AG08395 (cell line): ENCODE measurements at places on chromosomes 5 and 9.

GRCh38 chr9:7169717-7170389 is 412.1 kb downstream of the KDM4C start:
- peak; percentile 47 for DNase-seq

GRCh38 chr5:19977099-19977498 is 10.9 kb downstream of the CDH18 start:
- no peak for DNase-seq

DNA sequence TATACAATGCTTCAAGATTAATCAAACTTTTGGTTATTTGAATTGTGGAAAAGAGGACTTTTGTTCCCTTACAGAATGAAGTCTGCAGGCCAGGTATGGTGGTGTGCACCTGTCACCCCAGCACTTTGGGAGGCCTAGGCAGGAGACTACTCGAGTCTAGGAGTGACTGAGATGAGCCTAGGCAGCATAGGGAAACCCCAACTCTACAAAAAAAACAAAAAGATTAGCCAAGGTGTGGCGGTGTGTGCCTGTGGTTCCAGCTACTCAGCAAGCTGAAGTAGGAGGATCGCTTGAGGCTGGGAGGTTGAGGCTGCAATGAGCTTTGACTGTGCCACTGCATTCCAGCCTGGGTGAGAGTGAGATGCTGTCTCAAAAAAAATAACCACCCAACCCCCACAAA is 9.3 kb downstream of the CCNH start:
- no peak for DNase-seq

DNA sequence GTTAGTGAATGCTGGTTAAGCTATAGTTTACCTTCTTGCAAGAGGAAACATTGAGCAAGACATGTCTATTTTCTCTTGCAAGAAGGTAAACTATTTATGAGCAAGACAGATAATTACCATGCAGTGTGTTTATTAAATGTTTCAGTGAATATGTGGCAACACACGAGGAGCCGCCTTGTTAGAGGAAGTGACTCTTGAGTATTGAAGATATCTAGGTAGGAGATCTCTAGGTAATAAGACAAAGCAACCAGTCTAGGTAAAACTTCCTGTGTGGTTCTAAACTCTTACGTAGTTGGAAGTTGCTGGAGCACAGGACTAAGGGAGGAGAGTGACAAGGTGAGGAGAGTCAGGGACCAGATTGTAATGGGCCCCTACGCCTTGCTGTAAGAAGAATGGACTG is 16.8 kb downstream of the SKP2 start:
- DNase-seq: no peak

GRCh38 chr9:135242406-135242805 is 154.9 kb downstream of the OLFM1 start:
- DNase-seq: no peak

GRCh38 chr5:16550316-16550952 is 66.4 kb downstream of the RETREG1 start:
- peak; percentile 67 for DNase-seq

GRCh38 chr5:144088206-144089064 is 82.0 kb downstream of the YIPF5 start:
- peak; percentile 35 for DNase-seq

GRCh38 chr5:174777583-174777982 is 53.2 kb downstream of the MSX2 start:
- no peak for DNase-seq

DNA sequence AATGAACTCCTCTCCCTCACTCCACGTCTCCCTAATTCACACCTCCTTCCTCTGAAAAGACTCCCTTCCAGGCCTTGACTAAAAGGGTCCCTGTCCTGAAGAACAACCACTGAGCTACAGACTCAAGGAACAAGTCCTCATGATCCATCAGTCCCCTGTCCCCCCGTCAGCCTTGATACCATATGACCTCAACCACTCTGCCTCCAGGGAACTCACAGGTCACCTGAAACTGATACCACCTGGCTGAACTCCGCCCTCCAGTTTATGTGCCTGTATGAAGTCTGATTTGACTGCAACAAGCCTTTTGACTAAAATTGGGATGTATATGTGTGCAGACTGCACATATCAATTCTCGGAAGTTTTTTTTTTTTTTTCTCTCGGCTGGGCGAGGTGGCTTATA is 88.7 kb downstream of the UGCG start:
- no peak for DNase-seq

GRCh38 chr5:68077349-68077894 is 138.1 kb upstream of the PIK3R1 start:
- no peak for DNase-seq

DNA sequence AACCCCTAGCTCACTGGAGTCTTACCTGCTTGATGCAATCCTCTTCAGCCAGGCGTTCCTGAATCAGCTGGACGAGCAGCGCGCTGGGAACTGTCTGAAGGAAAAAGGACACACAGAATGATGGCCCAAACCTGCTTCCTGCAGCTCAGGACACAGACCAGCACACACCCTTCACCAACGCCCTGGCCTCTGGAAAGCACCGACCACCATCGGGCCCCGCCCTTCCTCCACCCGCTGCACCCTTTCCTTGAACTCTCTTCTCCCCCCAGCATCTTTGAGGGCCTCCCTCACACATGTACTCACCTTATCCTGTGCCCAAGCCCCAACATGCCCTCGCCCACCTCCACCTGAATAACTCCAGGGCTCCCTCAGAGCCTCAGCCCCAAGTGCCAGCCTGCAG is 23.3 kb downstream of the AK8 start:
- DNase-seq: no peak

DNA sequence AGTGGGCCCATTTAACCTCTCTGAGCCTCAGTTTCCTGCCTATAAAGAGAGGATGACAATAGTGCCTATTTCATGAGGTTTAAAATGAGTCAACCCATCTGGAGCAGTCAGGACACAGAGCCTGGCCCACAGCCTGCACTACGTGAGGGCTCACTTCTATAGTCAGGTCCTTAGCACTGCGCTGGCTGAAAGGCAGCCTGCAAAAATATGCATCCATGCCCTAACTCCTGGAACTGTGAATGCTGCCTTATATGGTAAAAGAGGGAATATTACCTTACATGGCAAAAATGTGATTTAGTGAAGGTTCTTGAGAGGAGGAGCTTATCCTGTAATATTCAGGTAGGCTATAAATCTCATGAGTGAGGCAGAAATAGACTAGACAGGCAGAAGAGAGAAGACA is 98.5 kb downstream of the GABBR2 start:
- DNase-seq: no peak

- DNase-seq: peak; percentile 36
Measured at GRCh38 chr5:141772281-141772680, 90.3 kb upstream of the ARAP3 start.

DNA sequence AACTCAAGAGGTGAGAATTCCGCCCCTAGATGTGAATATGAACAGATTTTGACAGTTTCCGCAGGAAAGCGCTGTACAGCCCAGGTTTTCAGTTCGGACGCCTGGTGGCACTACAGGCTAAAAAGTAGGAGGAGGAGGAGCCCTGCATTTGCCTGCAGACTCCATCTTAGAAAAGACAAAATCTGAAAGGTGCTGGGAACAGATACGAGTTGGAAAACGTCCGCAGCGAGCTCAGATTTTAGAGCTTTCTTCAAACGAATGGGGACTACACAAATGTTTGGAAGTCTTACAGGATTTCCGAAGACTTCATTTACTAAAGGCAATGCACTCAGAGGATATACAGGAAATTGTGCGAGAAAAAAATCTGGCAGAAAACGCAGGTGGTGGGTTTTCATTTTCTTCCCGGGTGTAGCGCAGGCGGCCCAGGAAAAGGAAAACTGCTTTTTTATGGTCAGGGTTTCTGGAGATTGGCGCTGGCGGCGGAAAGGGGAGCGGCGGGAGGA is 9.9 kb upstream of the PCDHB2 start:
- DNase-seq: peak; percentile 70

DNA sequence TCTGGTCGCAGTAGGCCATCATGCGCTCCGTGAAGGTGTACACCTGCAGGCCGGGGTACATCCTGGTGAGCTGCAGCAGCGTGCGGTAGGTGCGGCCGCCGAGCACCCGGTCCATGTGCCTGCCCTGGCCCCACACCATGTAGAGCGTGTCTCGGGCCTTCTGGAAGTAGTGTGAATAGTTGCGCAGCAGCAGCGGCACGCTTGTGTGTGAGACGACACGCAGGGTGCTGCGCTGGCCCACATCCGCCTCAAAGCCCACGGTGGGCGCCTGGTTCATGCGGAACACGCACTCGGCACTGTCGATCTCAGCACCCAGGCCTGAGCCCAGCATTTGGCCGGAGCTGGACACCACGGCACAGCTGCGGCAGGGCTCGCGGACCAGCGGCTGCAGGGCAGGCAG is 4.5 kb downstream of the ST6GALNAC4 start:
- DNase-seq: no peak

DNA sequence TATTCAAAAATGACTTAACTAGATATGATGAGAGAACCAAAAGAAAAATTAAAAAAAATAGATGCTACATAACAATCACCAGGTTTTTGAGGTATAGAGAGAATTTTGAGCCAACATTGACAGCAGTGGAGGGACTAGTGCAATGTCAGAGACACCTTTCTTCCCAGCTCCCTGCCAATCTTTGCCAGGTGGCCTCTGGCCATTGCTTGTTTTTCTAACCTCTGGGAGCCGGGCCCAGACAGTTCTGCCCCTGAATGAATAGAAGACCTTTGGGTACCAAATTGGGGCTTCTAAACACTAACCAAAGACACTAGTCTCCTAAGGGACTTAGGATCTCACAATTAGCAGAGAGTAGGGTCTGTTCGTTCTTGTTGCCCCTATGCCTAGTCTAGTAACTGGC is 33.4 kb downstream of the FOXD1 start:
- DNase-seq: no peak

- no peak for DNase-seq
Measured at GRCh38 chr5:139820130-139820529, 24.5 kb downstream of the PSD2 start.

GRCh38 chr5:140292212-140293036 is 10.5 kb downstream of the PFDN1 start:
- no peak for DNase-seq

GRCh38 chr5:154178661-154179060 is 11.9 kb upstream of the GALNT10 start:
- no peak for DNase-seq

- DNase-seq: peak; percentile 41
Measured at GRCh38 chr9:108463932-108464606, 391.7 kb downstream of the ACTL7B start.

- DNase-seq: no peak
Measured at GRCh38 chr5:36073595-36074216, 7.0 kb upstream of the UGT3A2 start.

GRCh38 chr5:84478603-84479002 is 93.9 kb upstream of the EDIL3 start:
- DNase-seq: no peak

- DNase-seq: peak; percentile 92
Measured at GRCh38 chr9:136551401-136552116, 5.7 kb upstream of the NOTCH1 start.

DNA sequence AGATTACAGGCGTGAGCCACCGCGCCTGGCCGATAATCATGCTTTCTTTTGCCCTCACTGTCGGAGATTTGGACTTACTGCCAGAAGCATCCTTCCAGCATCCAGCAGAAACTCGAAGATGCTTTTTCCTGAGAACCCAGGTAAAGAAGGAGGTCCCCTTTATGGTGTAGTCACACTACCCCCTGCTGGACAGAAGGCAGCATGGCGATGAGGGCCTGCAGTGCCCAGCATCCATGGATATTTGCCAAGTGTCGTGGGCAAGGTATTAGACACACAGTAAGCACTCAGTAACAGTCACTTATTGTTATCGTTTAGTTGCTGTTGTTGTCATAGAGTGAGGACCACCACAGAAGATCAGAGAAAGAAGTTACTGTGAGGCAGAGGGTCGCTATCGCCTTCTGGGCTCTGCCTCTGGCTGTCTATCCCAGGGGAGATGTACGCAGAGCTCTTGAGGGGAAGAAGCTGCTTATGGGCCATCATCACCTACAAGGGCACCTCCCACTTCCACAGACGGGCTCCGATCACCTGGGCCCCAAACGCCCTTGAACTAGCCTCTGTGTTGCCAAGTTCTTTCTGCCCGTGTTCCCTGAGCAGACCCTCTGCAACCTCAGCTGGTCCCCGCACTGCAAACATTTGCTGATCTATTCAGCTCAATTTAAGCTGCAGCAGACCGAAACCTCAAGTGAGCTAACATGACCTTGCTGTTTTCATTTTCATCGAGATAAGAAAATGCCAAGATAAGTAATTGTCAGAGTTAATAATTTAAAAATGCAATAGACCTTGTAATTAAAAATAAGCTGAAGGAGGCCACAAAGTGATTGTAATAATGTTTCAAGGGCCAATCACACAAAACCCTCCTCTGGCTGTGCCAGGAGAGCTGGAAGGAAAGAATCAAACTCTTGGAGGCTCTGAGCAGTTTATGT is 23.9 kb downstream of the C5orf15 start:
- DNase-seq: peak; percentile 49

- no peak for DNase-seq
Measured at GRCh38 chr5:74261421-74261820, 379.1 kb downstream of the ENC1 start.

DNA sequence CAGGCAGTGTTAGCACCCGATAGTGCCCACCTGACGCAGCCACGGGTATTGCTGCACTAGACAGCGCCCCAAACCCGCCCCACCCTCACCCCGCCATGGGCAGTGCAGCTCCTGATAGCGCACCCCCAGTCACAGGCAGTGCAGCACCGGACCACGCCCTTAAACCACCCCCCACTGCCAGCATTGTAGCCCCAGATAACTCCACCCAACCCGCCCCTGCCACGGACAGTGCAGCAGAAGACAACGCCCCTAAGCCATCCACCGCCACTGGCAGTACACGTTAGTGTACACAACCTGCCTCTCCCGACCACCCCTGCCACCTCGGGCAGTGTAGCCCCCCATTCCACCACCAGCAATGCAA is 825 bp upstream of the PCAT7 start:
- no peak for DNase-seq

DNA sequence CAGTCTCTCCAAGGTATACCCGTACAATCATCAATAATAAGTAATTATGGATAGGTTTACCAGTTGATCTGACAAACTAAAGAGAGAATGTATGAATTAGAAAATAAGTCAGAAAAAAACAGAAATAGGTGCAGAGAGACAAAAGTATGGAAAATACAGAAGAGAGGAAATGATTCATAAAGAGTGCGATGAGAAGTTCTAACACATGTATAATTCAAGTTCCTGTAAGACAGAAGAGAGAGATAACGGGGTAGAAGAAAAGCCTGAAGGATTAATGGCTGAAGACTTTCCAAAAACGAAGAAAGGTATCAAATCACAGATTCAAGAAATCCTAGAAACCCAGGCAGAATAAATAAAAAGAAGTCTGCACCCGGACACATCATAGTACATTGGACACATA is 16.2 kb upstream of the SMU1 start:
- no peak for DNase-seq

DNA sequence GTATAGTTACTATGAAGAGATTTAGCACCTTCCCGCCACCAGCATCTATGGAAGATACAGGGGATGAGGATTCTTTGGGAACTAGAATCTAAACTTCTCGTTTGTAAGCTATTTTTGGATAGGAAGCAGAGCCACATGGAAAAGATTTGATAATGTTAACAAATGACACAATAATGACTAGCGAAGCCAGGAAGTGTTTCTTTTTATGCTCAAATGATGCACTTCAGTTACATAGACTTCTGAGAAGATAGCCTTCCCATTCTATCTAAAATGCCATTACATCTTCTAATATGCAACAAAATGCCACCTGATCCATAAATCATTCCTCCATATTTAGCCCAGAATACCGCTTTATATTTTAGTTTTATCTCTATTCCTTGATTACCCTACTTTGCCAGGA is 17.0 kb upstream of the TNC start:
- DNase-seq: peak; percentile 16

- no peak for DNase-seq
Measured at GRCh38 chr5:11177999-11178711, 417.1 kb upstream of the DAP start.
